Right cardiac atrium (tissue), 5 donors: ENCODE measurements at places on chromosomes 16 and 17. TPM values are rescaled to one million over a fixed set of nuclear protein-coding genes. Genes with fewer than 3 reads are reported as not detected.

GRCh38 chr17:49530118-49530517 is 35.0 kb downstream of the NGFR start:
- no peak for DNase-seq

DNA sequence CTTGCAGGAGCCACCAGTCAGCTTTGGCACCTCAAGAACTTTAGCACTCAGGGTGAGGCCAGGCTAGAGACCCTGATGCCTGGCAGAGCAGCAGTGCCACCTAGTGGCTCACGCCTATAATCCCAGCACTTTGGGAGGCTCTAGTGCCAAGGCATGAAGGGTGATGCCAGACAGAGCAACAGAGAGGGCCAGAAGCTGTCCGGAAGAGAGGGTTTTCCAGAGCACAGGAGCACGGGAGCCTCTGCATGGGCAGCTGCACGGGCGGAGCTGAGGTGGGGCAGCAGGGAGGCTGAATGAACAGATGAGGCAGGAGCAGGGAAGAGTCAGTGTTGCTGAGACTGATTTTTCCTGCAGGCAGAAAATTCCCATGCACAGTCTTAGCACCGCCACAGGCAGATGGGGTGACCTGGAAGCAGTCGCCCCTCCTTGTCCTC is 38.9 kb downstream of the MYH3 start:
- DNase-seq = peak; percentile 80

DNA sequence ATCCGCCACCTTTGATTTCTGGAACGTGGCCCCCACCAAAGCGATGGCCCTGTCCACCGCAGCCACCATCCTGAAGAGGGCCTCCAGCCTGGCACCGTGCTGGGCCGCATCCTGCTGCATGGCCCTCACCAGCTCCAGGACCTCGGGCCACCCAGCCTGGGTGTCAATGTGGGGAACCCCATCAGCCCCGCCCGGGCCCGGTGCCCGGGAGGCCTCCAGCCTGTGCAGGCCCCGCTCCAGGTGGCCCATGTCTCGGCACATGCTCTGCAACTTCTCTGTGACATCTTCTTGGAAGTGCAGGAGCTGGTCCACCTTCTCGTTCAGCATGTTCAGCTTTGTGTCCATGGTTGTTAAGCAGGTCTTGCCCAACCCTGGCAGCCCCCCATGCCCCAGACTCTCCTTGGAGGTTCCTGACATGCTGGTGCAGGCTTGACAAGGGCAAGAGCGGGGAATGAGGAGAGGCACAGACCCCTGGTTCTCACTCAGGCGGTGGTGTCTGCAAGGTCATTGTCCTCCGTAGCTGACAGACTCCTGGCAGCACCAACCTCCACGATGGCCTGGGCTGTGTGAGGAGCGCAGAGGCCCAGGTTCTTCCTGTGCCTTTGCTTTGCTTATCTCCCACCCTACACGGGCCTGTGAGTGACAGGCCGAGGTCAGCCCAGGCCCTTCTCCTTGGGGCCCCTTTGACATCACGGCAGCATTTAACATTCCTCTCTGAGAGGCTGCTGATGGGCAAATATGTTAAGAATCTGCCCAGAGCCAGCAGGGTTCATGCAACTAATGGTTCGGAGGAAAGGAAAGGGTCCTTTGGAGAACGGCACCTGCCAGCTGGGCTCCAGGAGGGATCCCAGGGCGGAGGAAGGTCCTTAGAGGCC is at the start of gene MYLK3:
TSS of gene MYLK3 (minus strand) at position 568 of the 875 bp plus-strand sequence. CDS start at position 417, 151 bp downstream.
- DNase-seq = peak; percentile 85

GRCh38 chr17:2468270-2468669 is 43.4 kb downstream of the METTL16 start:
- DNase-seq = no peak

GRCh38 chr16:89355007-89355406 is 135.4 kb downstream of the ANKRD11 start:
- peak; percentile 36 for DNase-seq

DNA sequence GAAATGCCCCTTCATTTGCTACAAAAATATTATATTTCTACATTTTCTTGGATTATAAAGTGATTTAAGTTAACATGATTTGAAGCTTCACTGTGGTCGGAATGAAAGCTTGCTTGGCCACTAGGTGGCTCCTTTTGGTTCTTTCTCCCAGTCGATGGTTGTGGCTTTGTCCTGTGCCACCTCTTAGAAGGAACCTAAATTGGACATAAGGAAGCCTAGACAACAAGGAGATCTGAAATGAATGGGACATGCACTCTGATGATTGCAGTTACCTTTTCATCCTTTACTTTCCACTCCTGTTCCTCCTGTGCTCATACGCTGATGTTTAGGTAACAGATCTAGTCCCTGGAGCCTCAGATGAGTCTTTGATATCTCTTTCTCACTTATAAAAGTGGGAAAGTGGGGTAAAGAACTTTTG is 39.2 kb downstream of the FTO start:
- no peak for DNase-seq

GRCh38 chr17:40058865-40059264 is 3.9 kb upstream of the THRA start:
- peak; percentile 3 for DNase-seq

Gene NPIPA3
- polyA plus RNA-seq = 1.7 TPM

Gene OTOA
- 0.07 TPM for polyA plus RNA-seq
